CD4-positive, alpha-beta memory T cell (primary cell): ENCODE measurements at places on chromosomes 4 and X. TPM values are rescaled to one million over a fixed set of nuclear protein-coding genes. Genes with fewer than 3 reads are reported as not detected.
A peak's percentile ranks its signal among the peaks of the same experiment; 100 is the strongest.

PHOX2B gene
- not detected for total RNA-seq

FAM53A gene
- total RNA-seq = 2.2 TPM

UGT2B15 gene
- not detected for total RNA-seq

CABS1 gene
- not detected for total RNA-seq

ARX gene
- total RNA-seq = not detected

- no peak for DNase-seq
- H3K4me1 ChIP-seq = no peaks in the 10 kb centered on the region
- no peak overlapping the region for H3K27ac ChIP-seq
- H3K27me3 ChIP-seq = no peaks in the 10 kb centered on the region
These were observed 249.2 kb upstream of the RPS6KA3 start for GRCh38 chrX:20515841-20516461.

DUX4 gene
- total RNA-seq = not detected

- peaks cover 20% of the 10 kb centered on the region for H3K4me1 ChIP-seq
- H3K36me3 ChIP-seq = no peaks in the 10 kb centered on the region
- DNase-seq = peak; percentile 54
- H3K27me3 ChIP-seq = no peaks in the 10 kb centered on the region
- peak overlapping the region; percentile 79 for H3K27ac ChIP-seq
These were observed 30.7 kb downstream of the ARHGEF9 start for GRCh38 chrX:63754136-63754859.

SCFD2 gene
- total RNA-seq = 13.1 TPM

GRCh38 chr4:8144359-8144758 is 14.3 kb downstream of the ABLIM2 start:
- H3K27me3 ChIP-seq = no peaks in the 10 kb centered on the region
- H3K4me3 ChIP-seq = no peak overlapping the region
- no peak overlapping the region for H3K27ac ChIP-seq
- no peak for DNase-seq
- no peaks in the 10 kb centered on the region for H3K36me3 ChIP-seq

DNA sequence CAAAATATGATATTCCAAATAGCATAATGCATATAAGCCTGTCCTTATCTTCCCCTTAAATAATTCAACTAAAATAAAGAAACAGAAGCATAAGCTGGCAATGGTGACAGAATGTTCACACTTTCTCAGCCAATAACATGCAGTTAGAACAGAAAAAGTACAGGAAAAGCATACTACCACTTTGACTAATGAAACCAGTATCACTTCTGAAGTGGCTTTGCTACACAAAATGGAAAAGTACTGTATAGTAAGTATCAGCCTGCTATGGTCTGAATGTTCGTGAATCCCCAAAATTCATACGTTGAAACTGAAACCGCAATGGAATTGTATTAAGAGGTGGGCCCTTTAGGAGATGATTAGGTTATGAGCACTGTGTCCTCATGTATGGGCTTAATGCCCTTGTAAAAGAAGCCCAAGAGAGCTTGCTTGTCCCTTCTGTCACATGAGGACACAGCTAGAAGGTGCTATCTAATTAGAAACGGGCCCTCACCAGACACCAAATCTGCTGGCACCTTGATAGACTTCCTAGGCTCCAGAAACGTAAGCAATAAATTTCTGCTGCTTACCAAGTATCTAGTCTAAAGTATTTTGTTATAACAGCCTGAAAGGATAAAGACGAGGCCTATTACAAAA is 102.6 kb downstream of the PRDM5 start:
- no peaks in the 10 kb centered on the region for H3K36me3 ChIP-seq
- H3K4me1 ChIP-seq = no peaks in the 10 kb centered on the region
- H3K27me3 ChIP-seq = no peaks in the 10 kb centered on the region

GRCh38 chr4:108570993-108571569 is 49.3 kb upstream of the RPL34 start:
- H3K4me3 ChIP-seq = no peak overlapping the region
- no peak overlapping the region for H3K27ac ChIP-seq
- H3K27me3 ChIP-seq = no peaks in the 10 kb centered on the region
- DNase-seq = no peak

COL4A6 gene
- total RNA-seq = not detected

DNA sequence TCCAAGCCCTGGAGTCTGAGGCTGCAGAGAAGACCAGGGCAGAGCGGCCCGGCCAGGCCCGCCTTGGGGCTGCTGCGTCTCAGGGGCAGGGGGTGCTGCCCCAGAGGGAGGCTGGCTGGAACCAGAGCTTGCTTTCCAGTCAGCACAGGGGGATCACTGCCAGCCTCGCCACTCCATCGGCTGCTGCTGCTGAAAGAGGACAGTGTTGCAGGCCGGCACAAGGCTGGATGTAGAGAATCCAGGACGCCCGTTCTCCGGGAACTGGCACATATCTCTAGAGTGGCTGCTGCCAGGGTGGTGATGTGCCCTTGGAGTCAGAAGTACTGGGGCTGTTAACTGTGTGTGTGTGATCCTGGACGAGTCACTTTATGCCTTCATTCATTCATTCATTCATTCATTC is 31.9 kb upstream of the SORCS2 start:
- DNase-seq = no peak
- no peaks in the 10 kb centered on the region for H3K36me3 ChIP-seq

DNA sequence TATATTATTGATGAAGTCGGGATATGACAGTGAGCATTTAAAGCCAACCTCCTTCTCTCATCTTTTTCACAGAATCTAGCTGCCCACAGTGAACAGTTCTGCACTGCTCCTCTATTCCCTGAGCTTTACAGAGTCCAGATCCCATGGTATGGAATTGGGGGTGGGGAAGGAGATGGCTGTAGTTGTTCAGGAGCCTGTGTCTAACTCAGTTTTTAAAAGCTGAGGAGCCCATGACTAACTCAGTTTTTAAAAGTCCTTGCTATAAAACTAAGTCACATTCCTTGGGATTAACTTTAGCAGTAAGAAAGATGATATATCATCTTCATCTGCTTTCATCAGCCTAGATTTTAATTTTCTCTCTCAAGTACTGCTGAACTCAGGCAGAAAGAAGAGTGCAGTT is 96.4 kb upstream of the STIM2 start:
- DNase-seq = no peak
- H3K4me1 ChIP-seq = no peaks in the 10 kb centered on the region
- H3K27ac ChIP-seq = no peak overlapping the region
- no peaks in the 10 kb centered on the region for H3K27me3 ChIP-seq
